ENCODE measurements at places on chromosomes 13 and 19.

GRCh38 chr19:35262101-35262761 lies 6.5 kb upstream of the USF2 start:
- DNase-seq = no peak

- no peak for DNase-seq
Measured at GRCh38 chr19:46917002-46917401, 56.2 kb downstream of the ARHGAP35 start.

DNA sequence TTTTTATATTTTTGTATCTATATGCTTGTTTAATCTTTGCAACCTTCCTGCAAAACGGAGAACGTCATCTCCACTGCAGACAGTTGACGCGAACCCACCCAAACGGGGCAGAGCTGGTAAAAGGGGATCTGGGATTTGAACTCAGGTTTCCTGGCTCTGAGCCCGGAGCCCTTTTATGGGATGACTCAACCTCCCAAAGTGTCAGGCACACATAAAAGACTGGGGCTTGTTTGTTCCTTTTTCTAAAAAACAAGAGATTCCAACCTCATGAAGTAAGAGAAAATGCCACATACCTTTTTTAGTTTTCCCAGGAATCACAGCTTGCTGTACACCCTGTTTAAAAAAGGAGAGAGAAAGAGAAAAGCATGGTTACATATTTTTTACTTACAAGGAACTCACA lies 78.9 kb downstream of the GADD45B start:
- DNase-seq = no peak

DNA sequence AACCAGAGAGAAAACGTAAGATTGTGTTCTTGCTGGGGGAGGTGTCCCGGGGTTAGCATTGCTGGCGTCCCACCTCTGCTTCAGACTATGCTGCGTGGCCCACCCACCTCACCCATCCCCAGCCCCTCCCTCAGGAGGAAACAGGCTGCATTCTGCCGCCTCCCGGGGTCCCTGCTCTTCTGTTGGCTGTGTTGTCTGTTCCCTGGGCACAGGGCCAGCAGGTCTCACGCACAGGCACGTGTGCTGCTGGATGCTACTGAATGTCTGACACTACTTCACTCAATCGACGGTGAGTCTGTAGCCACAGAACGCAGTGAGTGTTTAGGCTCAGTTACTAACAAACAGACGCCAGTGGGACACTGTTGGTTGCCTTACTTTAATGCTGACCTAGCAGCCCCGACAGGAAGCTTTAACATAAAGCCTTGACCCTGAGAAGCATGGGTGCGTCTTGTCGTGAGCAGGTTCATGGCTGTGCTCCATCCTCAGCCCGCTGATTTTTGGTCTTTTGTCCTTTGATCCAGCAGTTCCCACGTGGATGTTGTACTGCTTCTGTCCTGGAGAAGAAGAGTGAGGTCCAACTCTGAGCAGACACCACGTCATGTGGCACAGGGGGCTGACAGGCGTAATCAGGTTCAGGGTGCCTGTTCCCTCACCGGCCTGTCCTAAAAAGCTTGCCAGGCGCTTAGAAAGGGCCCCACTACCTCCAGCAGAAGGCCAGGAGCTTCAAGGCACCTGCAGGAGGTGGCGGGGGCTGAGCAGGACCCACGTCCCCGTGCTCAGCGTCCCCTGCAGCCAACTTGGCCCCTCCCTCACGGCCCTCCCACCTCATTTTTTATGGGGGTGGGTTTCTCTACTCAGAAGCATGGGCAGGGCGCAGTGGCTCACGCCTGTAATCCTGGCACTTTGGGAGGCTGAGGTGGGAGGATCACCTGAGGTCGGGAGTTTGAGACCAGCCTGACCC lies 26.0 kb downstream of the NAXD start:
- DNase-seq = no peak
